ENCODE measurements at places on chromosomes 16 and 17.
A peak's percentile ranks its signal among the peaks of the same experiment; 100 is the strongest.

- no peak for DNase-seq
Observed at GRCh38 chr16:27665881-27666280, 115.9 kb downstream of the KATNIP start.

- no peak for DNase-seq
Observed at GRCh38 chr17:48856122-48856821, 25.4 kb downstream of the CALCOCO2 start.

DNA sequence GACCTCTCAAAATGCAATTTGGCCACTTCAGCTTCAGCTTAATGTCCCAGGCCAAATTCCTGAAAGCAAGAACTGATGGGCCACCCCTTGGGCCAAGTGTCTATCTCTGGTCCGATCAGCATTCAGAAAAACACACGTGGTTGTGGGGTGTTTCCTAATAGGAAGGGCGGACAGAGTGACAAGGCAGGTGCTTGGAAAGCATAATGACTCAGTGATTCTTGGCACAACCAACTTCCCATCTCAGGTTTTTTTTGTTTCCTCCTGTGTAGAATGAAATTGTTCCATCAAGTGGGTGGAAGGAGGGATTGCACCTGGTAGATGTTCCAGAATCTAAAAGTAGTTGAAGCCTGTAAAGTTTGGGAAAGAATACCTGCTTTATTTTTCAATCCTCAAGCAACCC is 155.6 kb downstream of the HS3ST2 start:
- no peak for DNase-seq

GRCh38 chr16:75764154-75764768 is 38.0 kb upstream of the CPHXL start:
- peak; percentile 15 for DNase-seq

GRCh38 chr16:68792465-68793324 is 50.6 kb upstream of the TANGO6 start:
- no peak for DNase-seq

- no peak for DNase-seq
Observed at GRCh38 chr16:17518441-17518840, 47.7 kb upstream of the XYLT1 start.

DNA sequence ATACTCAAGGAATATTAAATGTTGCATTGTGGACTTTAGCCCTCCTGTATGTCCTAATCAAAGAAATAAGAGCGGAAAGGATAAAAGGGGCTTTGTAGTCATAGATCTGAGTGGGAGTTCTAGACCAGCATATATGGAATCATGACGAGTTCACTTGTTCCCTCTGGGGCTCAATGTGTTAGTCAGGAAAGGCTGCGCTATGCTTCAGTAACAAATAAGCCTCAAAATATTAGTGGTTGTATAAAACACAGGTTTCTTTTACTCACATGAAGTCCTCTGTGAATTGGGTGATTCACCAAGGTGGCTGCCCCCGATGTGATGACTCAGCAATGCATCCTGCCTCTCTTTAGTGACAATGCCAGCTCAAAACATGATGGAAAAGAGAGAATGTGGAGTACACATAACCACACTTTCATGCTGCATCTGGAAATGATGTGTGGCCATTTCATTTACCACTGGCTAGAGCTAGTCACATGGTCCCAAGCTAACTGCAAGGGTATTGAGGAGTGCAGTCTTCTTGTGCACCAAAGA is 63.3 kb upstream of the IRX5 start:
- DNase-seq, result no peak

DNA sequence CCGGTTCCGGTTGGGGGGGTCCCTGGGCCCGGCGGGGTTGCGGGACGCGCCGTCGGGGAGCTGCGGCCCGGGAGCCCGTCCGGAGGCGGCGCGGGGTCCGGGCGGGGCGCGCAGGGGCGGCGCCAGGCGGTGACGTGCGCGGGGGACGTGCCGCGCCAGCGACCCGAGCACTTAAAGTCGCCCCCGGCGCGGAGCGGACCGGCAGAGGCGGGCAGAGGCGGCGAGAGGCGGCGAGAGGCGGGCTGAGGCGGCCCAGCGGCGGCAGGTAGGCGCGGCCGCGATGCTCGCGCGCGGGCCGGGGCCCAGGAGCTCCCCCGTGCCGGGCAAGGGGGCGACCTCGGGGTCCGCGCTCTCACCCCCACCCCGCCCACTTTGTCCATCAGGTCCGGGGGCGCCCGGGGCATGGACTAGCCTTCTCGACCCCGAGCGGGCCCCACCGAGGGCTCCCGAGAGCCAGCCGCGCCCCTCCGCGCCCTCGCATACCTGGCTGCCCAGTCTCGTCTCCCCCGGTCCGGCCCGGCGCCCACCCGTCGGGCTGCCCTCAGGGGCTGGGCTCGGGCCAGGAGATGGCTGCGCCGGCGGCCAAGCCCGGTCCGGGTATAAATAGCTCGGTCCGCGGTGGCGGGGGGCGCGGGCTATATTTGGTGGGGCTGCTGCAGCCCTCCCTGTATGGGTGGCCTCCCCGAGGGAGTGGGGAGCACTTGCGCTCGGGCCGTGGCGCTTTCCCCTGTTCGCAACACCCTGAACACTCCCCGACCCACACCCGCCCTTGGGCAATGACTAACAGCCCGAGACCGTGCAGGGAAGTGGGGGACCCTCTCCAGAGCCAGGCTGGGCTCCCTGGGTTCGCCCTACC is at the start of gene SLC16A3:
Gene SLC16A3 (plus strand): TSS at position 201 of the 856 bp plus-strand sequence. CDS start 6,967 bp downstream, outside the sequence.
- DNase-seq, result no peak

GRCh38 chr17:54899201-54899600 is 1.5 kb upstream of the TOM1L1 start:
- no peak for DNase-seq

DNA sequence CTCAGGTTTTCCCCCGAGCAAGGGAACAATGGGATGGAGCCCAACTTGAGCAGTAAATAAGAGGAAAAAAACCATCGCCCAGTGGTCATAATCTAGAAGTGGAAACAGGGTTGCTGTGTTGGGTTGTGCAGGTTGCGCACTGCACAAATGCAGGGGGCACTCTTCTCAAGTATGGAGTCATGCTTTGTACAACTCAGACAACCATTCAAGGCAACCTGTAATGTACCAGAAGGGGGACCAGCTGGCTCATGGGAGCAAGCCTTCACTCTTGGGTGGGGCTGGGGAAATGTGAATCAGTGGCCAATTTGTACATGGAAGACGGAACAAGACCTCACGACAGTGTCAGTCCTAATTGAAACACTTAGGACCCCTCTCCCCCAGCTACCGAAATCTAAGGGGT is 23.9 kb upstream of the LITAF start:
- DNase-seq, result no peak

- DNase-seq, result no peak
Observed at GRCh38 chr17:70503449-70503848, 334.1 kb downstream of the KCNJ2 start.

DNA sequence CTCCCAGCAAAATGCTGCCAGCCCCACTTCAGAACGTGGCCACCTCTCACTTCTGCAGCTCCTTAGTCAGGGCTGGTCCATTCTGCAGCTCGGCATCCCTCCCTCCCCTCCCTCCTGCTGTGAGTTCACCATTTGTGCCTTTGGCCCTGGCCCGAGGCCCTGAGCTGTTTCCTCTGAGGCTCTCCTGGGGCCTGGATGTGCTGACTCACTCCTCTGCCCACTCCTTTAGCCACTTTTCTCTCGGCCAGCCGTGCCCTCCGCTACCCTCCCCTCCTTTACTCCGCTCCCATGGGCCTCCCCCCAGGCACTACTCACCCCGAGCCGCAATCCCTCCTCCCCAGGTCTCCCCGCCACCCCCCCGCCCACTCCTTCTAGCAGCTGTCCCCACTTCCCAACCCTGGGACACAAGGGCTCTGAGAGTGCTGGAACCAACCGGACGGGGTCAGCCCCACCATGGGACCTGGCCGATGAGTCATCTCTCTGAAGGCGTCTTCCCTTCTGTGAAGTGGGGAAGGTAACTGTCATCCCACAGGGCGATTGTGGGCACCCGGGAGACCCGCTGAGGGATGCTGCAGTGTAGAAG is 11.5 kb downstream of the KCNG4 start:
- peak; percentile 19 for DNase-seq

DNA sequence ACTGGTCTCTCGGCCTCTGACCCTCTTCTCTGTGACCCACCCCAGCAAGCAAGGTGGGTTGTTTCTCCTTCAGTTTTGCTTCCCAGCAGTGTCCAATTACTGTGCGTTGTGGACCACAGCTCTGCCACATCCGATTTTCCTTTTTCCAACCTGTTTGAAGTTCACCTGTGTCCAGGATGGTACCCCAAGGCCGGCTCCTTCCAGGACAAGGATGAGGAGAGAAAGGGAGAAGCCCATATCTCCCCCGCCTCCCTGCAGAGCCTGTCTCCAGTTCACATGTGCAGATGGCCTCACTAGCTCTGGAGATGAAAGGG is 13.5 kb downstream of the NMRAL1 start:
- no peak for DNase-seq

DNA sequence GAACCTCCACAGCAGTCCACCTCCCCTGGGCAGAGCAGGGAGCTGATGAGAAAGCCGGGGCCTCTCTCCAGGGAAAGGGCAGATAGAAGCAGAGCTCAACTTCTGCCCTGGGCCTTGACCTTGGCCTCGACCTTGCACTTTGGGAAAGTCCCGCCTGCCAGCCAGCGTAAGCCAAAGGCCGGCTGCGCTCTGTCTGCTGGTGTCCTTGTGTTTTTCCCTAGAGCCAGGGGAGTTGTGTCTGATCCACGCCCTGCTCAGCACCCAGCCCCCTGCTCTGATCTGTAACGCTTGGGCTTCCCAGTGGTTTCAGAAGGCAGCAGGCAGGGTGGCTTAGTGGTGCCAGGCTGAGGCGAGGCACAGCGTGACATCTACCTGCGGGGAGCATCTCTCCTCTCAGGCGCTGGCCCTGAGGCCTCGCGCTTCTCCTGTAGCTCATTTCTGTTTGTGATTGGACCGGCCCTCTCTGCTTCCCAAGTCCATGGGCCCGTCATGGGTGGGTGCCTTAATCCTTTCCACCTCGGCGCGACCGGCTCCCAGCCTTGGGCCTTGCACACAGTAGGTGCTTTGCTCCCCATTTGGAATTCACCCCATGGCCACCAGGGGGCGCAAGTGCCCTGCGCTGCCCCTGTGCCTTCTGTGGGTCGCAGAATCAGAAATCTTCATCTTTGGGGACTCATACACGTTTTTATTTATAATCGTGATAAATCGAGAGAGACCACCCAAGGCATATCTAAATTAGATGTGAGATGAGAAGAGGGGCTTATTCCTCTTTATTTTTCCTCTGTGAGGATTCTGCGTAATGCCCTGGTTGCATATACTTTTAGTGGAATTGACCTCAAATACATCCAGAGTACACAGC is 24.2 kb downstream of the SGSH start:
- no peak for DNase-seq

- DNase-seq, result no peak
Observed at GRCh38 chr17:58267347-58268324, 13.1 kb downstream of the MPO start.

GRCh38 chr17:65122836-65123756 is 14.1 kb upstream of the RGS9 start:
- peak; percentile 81 for DNase-seq

DNA sequence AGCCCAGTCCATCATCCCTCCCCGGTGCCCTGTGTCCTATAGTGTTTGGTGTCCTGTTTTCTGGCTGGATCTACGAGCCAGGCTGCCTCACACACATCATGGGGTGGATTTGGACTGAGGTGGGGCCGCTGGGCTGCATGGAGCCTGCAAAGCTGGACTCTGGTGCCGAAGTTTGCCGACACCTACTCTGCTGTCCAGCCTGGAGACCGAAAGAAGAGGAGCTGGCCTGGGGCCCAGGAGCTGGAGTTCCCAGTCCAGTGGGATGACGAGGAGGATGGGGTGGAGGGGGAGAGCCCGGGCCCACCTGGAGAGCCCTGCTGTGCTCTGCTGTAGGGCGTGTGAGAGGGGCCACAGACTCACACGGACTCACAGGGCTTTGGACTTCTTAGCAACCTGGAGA is 40.3 kb upstream of the ENPP7 start:
- no peak for DNase-seq

- DNase-seq, result no peak
Observed at GRCh38 chr17:16243801-16244567, 27.0 kb downstream of the PIGL start.

- no peak for DNase-seq
Observed at GRCh38 chr17:38918129-38918913, 7.1 kb upstream of the LASP1NB start.

DNA sequence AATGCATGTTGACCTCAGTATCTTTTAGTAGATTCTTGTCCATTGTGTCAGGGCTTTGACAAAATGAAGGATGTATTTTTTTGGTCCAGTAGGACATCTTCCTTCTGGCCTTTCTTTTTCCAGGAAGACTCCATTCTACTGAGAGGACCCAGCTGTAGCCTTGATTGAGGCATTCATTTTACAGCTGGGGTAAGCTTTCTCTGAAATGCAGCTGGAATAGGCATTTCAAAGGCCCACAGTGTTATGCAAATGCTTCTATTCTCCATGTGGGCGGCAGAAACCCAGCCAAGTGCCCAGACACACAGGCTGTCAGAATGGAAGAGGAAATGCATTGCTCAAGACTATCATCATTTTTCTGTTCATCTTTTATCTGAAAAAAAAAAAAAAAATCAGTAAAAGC is 629.0 kb upstream of the CDH8 start:
- no peak for DNase-seq

GRCh38 chr17:50380369-50381259 is 7.6 kb downstream of the EME1 start:
- DNase-seq, result no peak

- DNase-seq, result no peak
Observed at GRCh38 chr16:57828272-57829161, 26.2 kb upstream of the KIFC3 start.

DNA sequence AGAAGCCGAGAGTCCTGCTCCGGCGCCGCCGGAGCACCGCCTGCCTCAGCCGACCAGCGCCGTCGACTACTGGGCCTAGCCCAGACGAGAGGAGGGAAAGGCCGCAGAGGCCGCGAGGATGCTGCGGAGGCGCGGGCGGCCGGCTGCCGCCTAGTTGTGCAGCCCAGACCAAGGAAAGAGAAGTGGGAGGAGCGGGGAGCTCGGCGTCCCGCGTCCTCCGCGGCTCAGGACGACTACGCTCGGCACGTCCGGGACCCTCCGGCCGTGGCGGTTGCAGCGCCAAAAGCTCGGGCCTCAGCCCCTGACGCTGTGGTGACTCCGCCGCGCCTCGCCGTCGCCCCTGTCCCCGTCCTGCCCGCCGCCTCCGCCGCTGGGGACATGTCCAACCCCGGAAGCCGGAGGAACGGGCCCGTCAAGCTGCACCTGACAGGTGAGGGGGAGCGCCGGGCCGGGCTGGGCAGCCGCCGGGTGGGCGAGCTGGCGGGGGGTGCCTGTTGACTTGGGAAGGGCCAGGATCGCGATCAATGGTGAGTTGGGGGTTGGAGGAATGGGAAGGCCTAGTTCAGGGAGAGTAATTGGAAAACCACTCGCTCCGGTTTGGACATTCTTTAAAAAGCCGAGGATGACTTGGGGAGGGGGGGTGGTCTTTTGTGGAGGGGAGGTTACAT is 37.7 kb downstream of the RNF135 start:
- DNase-seq, result peak; percentile 17

GRCh38 chr16:49020436-49020835 is 261.2 kb downstream of the CBLN1 start:
- DNase-seq, result no peak
